ENCODE measurements at places on chromosomes 11 and 22. TPM values are rescaled to one million over a fixed set of nuclear protein-coding genes. Genes with fewer than 3 reads are reported as not detected.
A peak's percentile ranks its signal among the peaks of the same experiment; 100 is the strongest.

RIBC2 gene
- total RNA-seq, result 0.69 TPM

FGF19 gene
- not detected for total RNA-seq

PRMT3 gene
- total RNA-seq, result 12.5 TPM

- DNase-seq, result no peak
These were observed 87.5 kb upstream of the PARVA start for GRCh38 chr11:12289667-12290476.

- DNase-seq, result no peak
These were observed 13.3 kb upstream of the PRG2 start for GRCh38 chr11:57403802-57404147.

- peak; percentile 84 for DNase-seq
These were observed 1.1 kb downstream of the SCN2B start for GRCh38 chr11:118175031-118175992.

Measured in epithelial cell of proximal tubule (primary cell).